Skeletal muscle cell (primary cell): ENCODE measurements at places on chromosomes 2 and 18.
A peak's percentile ranks its signal among the peaks of the same experiment; 100 is the strongest.

DNA sequence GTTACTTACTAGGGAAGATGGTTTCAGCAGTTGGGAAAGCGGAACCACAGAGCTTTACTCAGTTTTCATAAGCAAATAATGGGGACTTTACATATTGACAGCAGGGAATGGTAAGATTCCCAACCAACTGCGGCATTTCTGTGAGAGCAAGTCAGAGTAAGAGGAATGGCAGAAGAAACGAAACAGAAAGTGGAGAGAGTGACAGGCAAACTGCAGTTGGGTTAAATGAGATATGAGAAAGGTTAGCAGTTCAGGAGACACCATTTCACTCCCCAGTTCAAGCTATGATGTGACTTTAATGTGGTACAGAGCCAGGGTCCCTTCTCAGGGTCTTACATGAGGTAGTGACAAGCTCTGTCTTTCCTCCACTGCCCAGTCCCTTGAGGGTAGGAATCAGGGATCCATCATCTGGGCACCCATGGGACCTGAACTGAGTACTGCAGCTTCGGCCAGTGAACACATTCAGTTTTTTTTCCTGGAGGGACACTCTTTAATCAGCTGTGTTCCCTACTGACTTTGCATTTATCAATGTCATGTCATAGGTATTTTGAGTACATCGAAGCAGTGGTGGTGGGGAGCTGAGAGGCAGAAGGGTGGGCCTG is 33.0 kb upstream of the GREB1 start:
- DNase-seq, result no peak

GRCh38 chr2:127275356-127275755 is 18.6 kb downstream of the ERCC3 start:
- no peak for DNase-seq

DNA sequence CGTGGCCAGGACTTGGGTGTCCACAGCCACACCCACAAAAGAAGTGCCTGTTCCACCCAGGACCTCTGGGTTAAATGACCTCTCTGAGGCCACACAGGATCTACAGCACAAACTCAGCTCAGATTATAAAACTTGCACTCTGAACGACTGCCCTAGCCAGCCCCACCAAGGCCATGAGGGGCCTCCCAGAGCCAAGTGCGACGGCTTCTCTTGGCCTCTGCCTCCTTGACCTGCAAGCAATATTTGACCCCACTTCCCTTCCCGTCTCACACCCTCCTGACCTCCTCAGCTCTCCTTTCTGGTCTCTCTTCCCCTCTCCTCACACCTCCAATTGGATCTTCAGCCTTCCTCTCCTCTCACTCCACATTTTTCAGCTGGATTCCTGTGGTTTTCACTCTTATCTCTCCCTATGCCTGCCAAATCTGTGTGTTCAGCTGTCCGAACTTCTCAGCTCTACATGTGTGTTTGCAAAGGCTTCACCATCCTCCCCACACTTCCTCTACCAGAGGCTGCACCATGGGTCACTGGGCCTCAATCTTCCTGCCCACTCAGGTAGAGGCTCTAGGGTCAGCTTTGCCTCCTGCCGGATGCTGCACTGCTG is 25.3 kb upstream of the STEAP3 start:
- no peak for DNase-seq

GRCh38 chr2:152468899-152469692 is 134.1 kb downstream of the FMNL2 start:
- no peak for DNase-seq

DNA sequence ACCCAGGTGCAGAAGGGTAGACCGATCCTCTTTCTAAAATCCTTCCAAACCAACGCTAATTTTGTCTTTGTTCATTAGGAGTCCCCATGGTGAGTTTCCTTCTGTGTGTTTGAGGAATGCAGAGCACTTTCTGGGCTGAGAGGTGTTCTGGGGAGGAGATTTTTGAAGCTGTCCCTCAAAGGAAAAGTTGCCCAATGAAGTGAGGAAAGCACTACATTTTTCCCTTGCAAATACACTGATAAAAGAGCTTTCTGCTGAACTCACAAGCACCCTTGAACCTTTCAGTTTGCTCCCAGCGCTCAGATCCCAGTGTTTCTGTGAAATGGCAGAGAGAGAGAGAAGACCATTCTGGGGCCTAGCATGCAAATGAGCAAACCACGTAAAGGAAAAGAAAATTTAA is 299.6 kb upstream of the FANCL start:
- no peak for DNase-seq

DNA sequence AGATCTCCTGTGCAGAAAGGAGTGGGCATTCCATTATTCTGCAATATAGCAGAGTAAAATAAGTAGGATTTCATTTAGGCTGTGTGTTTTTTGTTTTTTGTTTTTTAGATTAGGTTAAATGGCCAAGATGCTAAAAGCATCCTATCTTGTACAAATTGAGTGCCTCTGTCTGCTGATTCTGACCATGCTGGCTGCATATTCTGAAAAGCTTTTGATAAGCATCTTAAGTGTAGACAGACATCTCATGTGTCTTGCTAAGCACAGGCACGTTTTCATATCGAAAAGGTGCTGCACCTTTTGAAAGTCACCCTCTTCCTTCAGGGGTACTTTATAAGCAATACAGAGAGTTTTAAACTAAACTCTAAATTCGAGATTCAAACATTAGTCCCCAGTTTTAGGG is 74.0 kb upstream of the BCL11A start:
- no peak for DNase-seq

- DNase-seq, result no peak
These were observed 32.6 kb downstream of the PMAIP1 start for GRCh38 chr18:59932401-59932800.

- DNase-seq, result no peak
These were observed 153.3 kb downstream of the CELF4 start for GRCh38 chr18:37412333-37412732.

- DNase-seq, result no peak
These were observed 399.3 kb upstream of the MYT1L start for GRCh38 chr2:2730301-2730833.

DNA sequence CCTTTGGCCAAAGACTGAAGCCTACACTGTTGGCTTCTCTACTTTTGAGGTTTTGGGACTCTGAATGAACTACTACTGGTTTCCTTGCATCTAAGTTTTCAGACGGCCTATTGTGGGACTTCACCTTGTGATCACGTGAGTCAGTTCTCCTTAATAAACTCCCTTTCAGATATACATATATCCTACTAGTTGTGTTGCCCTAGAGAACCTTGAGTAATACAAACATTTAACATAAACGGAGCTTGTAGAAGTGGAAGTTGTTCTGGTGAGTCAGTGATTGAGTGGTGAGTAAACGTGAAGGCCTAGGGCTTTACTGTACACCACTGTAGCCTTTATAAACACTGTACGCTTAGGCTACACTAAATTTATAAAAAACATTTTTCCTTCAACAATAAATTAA is 107.2 kb upstream of the CDH2 start:
- peak; percentile 29 for DNase-seq

GRCh38 chr2:120963997-120964705 is 228.5 kb downstream of the GLI2 start:
- no peak for DNase-seq

DNA sequence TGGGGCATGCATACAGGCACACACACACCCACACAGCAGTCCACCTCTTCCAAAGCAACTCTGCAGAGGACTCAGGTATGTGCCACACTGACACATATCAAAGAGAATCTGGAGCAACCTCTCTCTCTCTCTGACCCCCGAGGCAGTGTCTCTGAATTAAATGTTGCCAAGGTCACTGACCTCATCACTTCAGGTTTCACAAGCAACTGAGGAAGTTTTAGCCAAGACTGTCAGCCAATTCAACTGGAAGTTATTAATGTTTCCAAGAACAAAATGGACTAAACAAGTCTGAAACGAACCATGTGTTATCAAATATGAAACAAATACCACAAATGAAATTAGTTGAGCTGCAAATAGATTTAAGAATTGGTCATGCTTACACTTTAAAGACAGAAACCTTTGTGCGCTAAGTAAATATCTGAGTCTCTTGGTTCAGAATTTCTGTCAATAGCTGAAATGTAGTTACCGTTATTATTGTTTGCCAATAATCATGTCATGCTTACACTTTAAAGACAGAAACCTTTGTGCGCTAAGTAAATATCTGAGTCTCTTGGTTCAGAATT is 86.1 kb downstream of the SLC25A12 start:
- no peak for DNase-seq

DNA sequence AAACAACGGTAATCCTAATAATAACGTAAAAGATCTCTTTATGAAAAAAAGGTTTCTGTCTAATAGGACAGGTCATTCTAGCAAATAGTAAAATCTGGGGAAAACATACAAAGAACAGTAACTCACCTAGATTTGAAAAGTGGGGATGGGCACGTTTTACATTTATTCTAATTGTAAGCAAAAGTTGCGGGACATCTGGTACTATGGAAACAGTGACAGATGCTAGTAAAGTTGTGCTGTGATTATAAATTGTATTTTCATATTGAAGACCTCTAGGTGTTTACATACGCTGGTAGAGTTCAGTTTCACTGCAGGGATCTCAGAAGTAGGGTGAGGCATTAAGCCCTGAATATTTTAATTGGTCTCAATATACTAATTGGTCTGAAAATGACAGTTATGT is 422.5 kb downstream of the DPP10 start:
- DNase-seq, result no peak

GRCh38 chr2:219010162-219010756 is 17.0 kb upstream of the CRYBA2 start:
- no peak for DNase-seq

GRCh38 chr18:38025433-38026038 is 459.9 kb upstream of the CELF4 start:
- no peak for DNase-seq

GRCh38 chr2:112648081-112648480 is 2.3 kb downstream of the SLC20A1 start:
- no peak for DNase-seq

GRCh38 chr2:51120754-51121280 is 88.9 kb upstream of the NRXN1 start:
- no peak for DNase-seq

- no peak for DNase-seq
These were observed 8.9 kb downstream of the GDF7 start for GRCh38 chr2:20675701-20676352.

DNA sequence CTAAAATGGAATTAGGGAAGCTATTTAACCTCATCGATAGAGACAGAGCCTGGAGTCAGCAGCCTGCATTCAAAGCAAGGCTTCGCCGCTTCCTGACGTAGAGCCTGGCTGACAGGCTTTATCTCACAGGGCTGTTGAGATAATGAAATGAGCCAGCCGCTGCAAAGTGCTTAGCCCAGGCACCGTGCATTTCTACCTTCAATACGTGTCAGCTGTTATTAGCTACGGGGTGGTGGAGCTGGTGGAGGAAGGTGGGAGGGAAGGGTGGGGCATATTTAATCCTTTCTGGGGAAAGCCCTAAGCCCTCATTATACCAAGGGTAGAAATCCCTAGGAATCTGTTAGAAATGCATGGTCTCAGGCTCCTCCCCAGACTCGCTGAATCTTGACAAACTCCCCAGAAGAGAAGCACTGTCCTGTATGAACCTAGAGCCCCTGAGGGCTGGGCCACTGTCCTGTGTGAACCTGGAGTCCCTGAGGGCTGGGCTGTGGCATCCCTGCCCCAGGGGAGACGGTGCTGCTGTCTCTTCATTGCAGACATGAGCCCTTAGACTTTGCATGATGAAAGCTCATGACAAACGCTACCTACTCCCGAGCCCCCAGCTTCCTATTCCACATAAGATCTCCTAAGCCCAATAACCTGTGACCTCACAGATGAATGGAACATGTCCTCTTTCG is 72.4 kb downstream of the ALPK2 start:
- DNase-seq, result no peak

DNA sequence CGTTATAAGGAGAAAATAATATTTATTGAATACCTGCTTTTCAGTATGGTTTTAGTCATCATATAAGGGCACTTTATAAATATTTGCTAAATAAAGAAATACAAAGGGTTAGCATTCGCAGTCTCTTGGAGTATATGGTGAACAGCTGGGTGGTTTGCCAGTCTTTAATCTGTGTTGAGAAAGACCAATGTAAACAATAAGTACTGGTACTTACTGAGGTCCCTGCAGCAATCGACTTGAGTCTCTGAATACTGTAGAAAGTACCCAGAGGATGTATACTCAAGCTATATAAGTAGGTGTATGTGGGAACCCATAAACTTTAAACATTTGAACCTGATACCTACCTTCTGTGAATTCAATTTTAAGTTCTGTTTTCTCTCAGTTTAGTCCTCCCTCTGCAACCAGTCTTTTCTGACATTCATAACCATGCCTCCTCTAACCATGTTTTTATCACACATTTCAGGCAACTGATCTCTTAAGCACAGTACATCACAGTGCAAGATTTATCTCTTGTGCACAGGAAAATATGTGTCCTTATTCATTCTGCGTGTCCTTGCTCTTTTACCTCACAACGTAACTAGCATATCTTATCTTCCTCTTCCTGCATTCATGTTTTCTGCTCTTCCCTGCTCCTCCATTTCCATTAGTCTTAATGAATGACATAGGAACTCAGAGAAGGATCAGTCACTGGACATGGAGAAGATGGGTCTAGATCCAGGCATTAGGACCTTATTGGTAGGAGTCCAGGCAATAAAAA is 21.7 kb downstream of the C18orf63 start:
- no peak for DNase-seq

DNA sequence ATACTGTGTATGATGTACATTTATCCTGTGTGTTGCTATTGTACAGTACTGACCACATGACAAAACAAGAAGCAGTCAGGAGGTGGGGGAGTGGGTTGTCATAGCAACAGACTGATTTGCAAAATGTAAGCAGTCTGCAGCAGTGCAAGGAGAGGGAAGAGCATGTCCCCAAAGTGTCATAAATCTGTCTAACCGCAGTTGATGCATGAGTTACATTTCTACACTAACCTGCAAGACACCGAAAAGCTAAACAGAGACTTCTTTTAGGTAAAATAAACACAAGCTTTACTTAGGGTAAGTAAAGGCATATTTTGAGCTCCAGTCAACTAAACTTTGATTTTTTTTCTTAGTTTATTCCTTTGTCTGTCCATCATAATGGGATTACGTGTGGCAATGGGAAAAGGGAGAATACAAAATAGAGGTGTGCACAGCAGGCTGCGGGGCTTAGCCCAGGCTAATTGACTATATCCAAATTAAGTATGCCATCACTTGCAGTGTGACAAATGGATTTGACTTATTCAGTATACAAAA is 134.5 kb downstream of the MEIS1 start:
- DNase-seq, result peak; percentile 73

DNA sequence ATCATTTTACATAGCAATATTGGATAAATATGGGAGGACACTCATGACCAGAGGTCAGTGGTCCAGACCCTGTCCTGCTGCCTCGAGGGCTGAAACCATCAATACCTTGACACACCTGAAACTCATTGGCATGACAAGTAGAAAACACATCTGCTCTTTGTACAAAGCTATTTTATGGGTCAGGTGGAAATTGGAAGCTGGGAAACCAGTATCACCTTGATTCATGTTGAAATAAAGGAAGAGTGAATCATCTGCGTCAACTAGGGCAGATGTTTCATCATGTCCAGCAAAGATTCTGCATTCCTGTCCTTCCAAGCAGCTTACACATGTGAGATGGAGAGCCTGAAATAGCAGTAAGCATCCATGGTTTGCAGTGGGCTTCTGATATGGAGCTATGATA is 80.0 kb upstream of the ERBB4 start:
- peak; percentile 20 for DNase-seq
